AML-193 (cell line): ENCODE measurements at places on chromosomes 4 and X.

DNA sequence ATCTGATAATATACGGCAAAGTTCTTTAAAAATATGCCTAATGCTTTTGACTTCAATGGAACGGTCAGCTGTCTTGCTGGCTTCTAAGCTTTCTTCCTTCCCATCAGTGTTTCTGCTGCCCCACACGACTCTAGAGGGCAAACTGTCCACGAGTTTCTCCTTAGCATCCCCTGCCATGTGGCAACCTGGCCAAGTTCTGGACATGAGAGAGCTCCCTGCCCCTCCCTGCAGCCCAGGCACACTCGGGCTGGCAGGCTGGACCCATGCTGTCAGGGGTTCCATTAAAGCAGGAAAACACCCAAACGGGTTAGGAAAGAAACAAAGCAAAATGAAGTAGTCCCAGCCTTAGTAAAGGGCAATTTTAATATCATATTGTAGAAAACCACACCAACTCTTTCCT lies 38.8 kb downstream of the KDR start:
- no peak for DNase-seq

DNA sequence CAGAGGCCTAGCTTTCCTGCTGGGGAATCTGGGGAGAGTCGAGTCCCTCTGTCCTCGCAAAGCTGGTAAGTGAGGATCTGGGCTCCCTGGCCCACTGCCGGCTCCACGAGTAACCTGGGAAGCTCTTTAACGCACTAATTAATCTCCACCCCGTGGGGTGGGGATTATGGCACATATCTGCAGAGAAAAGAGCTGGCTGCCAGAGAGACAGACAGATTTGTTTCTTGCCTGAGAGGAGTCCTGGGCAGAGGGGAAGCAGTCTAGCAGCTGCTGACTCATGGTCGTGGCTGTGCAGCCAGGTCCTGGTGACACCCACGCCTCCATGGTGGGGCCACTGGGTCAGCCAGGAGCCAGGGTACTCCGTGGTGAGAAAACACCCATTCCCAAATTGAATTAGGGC lies 14.0 kb downstream of the SORCS2 start:
- no peak for DNase-seq

DNA sequence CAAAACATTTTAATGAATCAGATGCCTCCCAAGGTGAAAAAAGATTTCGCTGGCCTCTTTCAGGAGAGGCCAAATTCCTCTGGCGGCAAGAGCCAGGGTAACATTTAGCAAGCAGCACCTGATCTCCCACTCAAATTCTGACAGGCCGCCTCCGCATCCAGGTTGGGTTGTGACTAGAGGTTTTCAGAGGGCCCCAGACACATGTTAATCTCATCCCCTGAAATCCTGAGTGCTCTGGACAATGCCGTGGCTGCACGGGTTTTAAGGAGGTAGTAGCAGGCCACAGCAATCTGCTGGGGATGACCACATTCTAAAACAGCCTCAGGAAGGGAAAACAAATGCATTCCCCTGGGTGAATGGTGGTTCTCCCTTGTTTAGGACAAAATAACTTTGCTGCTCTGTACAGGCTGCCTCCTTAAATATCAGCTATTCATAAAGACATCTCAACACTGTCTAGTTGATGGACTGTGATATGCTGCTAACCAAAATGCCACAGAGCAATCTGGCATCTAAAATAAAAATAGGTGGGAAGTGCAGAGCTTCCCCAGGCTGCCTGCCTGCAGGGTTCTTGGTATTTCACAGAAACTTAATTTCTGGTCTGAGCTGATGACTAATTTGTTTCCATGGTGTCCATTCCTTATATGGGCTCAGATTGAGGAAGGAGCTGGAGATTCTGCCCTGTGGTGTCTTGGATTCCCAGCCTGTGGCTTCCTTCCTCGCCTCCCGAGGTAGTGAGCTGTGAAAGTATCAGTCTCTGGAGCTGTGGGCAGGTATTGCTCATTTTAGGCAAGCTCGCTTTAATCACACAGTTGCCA lies 202.0 kb downstream of the DCLK2 start:
- peak; percentile 46 for DNase-seq

GRCh38 chrX:7828594-7828993 lies 14.4 kb upstream of the VCX start:
- no peak for DNase-seq

GRCh38 chrX:34909151-34909550 lies 33.4 kb upstream of the FAM47B start:
- no peak for DNase-seq

DNA sequence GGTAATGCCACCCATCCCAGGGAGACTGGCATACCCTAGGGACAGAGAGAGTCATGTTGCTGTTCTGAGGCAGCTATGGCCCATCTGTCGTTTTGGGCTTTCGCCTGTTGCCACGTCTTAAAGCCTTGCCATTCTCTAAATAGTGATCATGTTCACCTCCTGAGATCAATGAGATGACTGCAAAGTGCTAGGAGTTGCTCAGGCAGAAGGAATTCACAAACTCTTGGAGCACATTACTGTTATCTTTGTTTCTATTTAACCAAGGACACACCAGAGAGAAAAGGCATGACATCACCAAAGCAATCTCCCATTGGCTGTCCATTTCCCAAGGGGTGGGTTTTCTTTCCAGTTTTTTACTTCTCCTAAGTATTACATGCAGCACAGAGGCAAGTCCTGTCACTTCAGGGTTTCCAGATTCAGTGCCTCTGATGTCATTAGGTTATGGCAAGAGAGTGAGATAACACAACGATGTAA lies 37.1 kb upstream of the SETD7 start:
- no peak for DNase-seq

DNA sequence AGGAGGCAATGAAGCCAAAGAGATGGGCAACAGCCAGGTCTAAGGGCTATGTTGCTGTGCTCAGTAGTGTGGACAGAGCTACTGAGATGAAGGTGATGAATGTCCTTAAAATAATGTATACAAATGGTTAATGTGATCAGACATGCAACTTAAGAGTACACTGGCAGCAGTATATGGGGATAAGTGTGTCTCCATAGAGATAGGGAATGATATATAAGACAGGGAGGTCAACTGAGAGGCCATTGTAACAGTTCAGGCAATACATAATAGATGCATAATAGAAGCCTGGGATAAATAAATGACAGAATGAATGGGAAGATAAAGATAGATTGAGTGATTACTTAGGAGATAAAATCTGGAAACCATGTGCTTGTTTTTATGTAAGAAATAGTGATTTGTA lies 250.0 kb downstream of the CFAP299 start:
- DNase-seq: no peak

DNA sequence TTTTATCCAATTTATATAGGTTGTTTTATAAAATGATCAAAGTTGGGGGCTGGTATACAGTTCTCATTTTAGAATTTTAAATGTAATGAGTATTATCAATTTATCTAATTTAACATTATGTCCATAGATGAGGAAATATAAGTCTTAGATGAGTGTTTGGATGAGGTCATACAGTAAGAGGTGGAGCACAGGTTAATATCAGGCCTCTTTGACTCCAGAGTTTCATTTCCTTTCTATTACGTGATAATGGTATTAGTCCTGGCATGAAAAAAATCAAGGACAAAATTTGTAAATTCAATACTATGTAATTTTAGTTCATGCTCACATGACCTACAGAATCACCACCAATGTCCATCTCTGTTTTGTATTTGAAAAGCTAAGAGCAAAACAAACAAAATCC lies 269.8 kb downstream of the FSTL5 start:
- DNase-seq: no peak
